Erythroblast (primary cell): ENCODE measurements at places on chromosomes 7 and 10.

GRCh38 chr10:58104351-58104751, 163.3 kb downstream of the IPMK start:
- no peak for DNase-seq

DNA sequence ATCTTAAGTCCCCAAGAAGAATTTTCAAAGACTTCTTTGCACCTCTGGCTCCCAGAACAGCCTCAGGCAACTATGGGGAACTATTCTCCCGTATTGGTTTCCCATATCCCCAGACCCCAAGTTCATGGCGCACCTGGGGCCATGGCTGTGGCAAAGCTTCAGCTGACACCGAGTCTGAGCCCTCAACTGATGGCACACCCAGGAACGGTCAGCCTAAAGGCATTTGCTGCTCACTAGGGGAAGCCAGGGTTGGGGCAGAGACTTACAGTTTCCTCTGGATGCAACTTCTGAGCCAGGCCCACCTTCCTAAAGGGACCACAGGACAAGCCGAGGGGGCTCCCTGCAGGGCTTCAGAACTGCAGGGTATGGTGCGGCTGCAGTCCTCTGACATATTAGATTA, 13.7 kb upstream of the CPA1 start:
- no peak for DNase-seq

GRCh38 chr7:50264908-50265307, 39.6 kb upstream of the IKZF1 start:
- DNase-seq: no peak

DNA sequence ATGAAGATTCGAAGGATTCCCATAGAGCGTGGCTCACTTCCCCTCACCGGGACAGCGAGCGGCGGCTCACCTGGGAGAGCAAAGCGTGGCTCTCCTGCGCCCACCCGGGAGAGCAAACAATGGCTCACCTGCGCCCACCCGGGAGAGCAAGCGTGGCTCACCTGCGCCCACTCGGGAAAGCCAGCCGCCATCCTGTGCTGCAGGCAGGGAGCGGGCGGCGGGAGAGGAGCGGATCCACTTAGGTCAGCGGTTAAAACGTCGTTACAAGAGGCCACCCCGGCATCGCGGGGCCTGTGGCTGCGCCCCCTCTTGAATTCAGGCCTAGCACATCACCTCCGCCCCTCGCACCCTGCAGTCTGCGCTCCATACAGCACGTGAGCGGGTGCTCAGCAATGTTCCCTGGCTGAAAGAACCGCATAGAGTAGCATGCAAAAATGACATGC, 461 bp upstream of the FIGNL1 start:
- DNase-seq: peak; percentile 38

DNA sequence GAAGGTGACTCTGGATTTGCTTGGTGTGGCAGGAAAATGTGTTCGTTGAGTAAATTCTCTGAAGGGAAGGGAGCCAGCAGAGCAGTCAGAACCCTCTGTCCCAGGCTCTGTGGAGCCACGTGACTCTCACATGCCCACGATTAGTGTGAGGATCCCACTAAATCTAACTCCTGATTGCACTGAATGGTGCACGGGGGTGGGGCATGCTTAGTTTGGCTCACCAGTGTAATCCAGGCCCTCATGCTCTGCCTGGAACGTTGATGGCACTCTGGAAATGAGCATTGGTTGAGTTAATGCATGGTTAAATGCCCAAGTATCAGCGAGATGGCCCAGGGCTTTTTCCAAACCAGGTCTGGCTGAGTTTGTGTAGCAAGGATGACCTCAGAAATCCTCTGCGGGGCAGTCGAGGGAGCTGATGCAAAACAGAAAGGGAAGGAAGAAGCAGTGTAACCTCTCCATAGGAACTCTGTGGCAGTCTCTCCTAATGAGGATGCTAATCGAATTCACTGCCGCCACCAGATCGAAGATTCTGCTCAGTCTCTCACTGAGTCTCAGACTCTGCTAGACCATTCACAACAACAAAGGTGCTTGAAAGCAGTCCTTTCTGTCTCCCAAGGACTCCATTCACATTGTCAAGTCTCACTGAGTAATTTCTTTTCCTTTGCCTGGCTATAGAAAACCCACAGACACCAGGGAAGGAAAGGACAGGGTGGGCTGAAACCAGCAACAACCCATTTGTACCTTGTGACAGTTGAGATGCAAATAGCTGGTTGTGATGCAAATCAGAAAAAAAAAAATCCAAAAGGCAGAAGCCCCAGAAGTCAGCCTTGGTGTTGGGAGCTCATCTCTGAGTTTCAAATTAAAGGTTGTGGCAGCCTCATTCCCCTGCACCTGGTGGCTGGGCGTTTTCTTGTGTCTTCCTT, 98.1 kb downstream of the C10orf105 start:
- DNase-seq: no peak

GRCh38 chr10:2023687-2024086, 286.4 kb upstream of the ADARB2 start:
- DNase-seq: no peak

GRCh38 chr7:71851776-71852498, 560.2 kb downstream of the CALN1 start:
- DNase-seq: no peak
